ENCODE measurements at places on chromosomes 1 and 21. TPM values are rescaled to one million over a fixed set of nuclear protein-coding genes. Genes with fewer than 3 reads are reported as not detected.
A peak's percentile ranks its signal among the peaks of the same experiment; 100 is the strongest.

KRTAP19-1 gene
- total RNA-seq = not detected

CC2D1B gene
- total RNA-seq = 18.6 TPM

LMOD1 gene
- total RNA-seq = not detected

RGS1 gene
- not detected for total RNA-seq

ERICH3 gene
- not detected for total RNA-seq

GBP6 gene
- total RNA-seq = not detected

TRIM67 gene
- total RNA-seq = not detected

DSCAM gene
- total RNA-seq = 0.02 TPM

DNA sequence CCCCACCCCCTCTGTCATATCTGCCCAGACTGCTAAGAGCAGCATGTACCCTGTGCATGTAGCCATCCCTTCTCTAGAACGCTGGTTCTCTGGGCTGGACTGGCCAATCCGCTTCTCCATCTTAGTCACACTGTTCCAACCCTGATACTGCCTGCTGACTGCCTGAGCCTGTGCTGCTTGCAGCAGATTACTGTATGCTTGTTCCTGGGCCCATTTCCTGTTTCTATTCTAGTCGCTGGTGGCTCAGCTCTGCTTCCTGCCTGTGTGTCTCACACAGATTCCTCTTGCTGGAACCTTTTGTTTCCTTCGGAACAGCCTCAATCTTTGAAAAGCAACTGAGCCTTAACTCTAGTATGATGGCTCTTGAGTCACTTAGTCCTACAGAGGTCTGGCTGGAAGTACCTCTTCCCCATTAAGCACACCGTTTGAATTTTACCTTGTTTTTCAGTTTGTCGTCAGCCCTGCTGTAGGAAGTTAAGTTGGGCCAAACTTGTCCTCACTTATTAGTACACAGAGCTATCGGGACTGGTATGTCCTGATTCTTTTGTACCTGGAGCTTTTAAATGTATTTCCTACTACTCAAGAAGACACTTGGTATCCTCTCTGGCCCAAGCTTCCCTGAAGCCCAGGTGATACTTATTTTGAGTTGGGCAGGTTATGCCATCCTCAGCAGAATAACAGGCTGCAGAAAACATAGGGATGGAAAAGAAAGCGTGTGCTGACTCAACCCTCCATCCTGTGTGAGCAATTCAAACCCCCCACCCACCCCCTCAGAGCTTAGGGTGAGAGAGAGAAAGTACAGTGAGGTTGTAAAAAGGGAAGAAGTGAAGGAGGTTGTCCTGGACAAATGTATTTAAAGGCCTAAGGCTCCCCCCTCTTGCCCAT is 43.4 kb upstream of the PIGV start:
- peaks cover 76% of the 10 kb centered on the region for H3K36me3 ChIP-seq
- no peak overlapping the region for H3K27ac ChIP-seq
- peak; percentile 70 for DNase-seq
- H3K4me1 ChIP-seq = peaks cover 5% of the 10 kb centered on the region
- H3K4me3 ChIP-seq = no peak overlapping the region

DNA sequence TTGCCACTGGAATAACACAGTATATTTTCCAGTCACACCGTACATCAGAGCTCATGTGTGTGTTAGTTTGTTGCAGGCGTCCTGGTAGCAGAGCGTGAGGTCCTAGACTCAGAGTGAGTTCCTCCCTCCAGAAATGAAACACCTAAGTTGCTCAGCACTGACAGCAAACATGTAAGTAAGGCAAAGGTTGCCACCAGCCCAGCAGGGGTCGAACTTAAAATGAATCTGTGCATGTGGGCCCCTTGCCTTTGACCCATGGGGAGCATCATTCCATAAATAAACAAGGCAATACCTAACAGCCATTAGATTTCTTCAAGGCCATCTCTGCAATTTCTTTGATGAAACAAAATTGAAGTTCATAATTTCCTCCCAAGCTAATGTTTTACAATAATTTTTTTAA is 125.3 kb upstream of the ERG start:
- no peaks in the 10 kb centered on the region for H3K36me3 ChIP-seq
- no peak overlapping the region for H3K27ac ChIP-seq
- no peak for DNase-seq
- H3K4me1 ChIP-seq = no peaks in the 10 kb centered on the region

GRCh38 chr1:16903054-16903453 is 7.3 kb downstream of the RNU1-2 start:
- H3K4me1 ChIP-seq = 0 out of 2 replicates have a peak, but pooled peaks cover 6% of the 10 kb centered on the region
- no peak for DNase-seq
- H3K36me3 ChIP-seq = no peaks in the 10 kb centered on the region
- no peak overlapping the region for H3K27ac ChIP-seq
- H3K4me3 ChIP-seq = peak overlapping the region; percentile 52

- H3K4me3 ChIP-seq = no peak overlapping the region
- no peak overlapping the region for H3K27ac ChIP-seq
- H3K36me3 ChIP-seq = peaks cover 42% of the 10 kb centered on the region
These were observed 6.5 kb downstream of the IRF2BP2 start for GRCh38 chr1:234603221-234604204.

DNA sequence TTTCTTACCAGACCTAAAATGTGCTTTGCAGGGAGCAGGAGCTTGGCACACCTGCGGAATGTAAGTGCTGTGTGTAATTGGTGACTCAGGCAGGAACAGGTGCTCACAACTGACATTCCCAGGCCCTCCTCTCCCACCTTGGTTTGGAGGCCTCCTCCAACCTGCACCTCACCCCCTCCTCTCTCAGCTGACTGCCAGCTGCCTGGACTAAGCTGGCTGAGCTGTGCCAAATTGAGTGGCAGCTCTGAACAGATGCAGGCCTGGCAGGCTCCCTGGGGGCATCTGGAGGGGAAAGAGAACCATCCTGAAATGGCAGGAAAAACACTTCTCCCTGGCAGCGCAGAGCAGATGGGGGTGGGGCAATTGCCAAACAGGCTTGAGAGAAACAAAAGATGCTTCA is 91.7 kb upstream of the PGBD5 start:
- H3K27ac ChIP-seq = no peak overlapping the region
- H3K4me3 ChIP-seq = no peak overlapping the region
- DNase-seq = peak; percentile 66

GRCh38 chr1:181712711-181713110 is 229.4 kb downstream of the CACNA1E start:
- H3K36me3 ChIP-seq = no peaks in the 10 kb centered on the region
- DNase-seq = no peak
- H3K27me3 ChIP-seq = no peaks in the 10 kb centered on the region
- H3K4me3 ChIP-seq = no peak overlapping the region
- no peak overlapping the region for H3K27ac ChIP-seq

DNA sequence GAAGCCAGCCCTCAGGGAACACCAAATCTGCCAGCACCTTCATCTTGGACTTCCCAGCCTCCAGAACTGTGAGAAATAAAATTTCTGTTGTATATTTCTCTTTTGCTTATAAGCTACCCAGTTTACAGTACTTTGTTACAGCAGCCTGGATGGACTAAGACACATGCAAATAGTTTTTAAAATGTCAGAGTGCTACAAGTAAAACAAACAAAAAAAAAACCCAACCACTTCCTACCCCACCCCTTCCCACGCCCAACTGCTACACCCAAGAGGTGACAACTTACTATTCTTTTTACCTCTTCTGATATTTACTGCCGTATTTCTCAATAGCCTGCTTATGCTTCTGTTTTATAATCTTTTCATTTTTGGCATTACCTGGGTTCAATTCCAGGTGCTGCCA is 8.6 kb upstream of the SPSB1 start:
- no peaks in the 10 kb centered on the region for H3K36me3 ChIP-seq
- DNase-seq = no peak
- H3K27ac ChIP-seq = no peak overlapping the region
- peaks cover 13% of the 10 kb centered on the region for H3K4me1 ChIP-seq
- H3K4me3 ChIP-seq = no peak overlapping the region
- no peaks in the 10 kb centered on the region for H3K27me3 ChIP-seq

- no peaks in the 10 kb centered on the region for H3K27me3 ChIP-seq
- H3K4me1 ChIP-seq = no peaks in the 10 kb centered on the region
- DNase-seq = no peak
- no peak overlapping the region for H3K4me3 ChIP-seq
- peaks cover 79% of the 10 kb centered on the region for H3K36me3 ChIP-seq
These were observed 15.2 kb downstream of the PTTG1IP start for GRCh38 chr21:44858291-44858690.
